ENCODE measurements at places on chromosomes 3 and 15. TPM values are rescaled to one million over a fixed set of nuclear protein-coding genes. Genes with fewer than 3 reads are reported as not detected.

- H3K4me3 ChIP-seq, result no peak overlapping the region
- DNase-seq, result no peak
- no peaks in the 10 kb centered on the region for H3K27me3 ChIP-seq
These were observed 250.1 kb upstream of the TRIM42 start for GRCh38 chr3:140427786-140428185.

GRCh38 chr3:139421040-139421439 lies 31.6 kb upstream of the COPB2 start:
- peaks cover 25% of the 10 kb centered on the region for H3K4me1 ChIP-seq
- no peak for DNase-seq
- H3K4me3 ChIP-seq, result no peak overlapping the region
- H3K36me3 ChIP-seq, result peaks cover 7% of the 10 kb centered on the region
- peak overlapping the region; percentile 59 for H3K27ac ChIP-seq
- H3K27me3 ChIP-seq, result no peaks in the 10 kb centered on the region

DNA sequence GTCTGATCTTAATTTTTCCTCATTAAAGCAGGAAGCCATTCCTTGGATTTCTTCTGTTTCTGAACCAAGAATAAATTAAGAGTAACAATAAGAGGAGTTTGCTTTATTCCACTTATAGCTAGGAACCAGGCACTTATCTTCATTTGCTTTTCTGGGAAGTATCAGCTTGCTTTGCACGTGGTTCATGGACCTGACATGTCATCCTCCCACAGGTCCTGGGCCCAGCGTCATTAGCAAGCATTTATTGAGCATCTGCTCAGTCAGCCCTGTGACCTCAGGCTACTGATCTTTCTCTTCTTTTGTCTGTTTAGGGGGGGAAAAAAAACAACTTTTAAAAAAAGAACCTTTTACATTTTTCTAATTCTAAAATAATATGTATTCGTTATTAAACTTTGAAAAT lies 34.7 kb upstream of the CRTC3 start:
- H3K4me1 ChIP-seq, result peaks cover 27% of the 10 kb centered on the region
- DNase-seq, result no peak
- peaks cover 11% of the 10 kb centered on the region for H3K36me3 ChIP-seq
- H3K4me3 ChIP-seq, result no peak overlapping the region
- H3K27me3 ChIP-seq, result no peaks in the 10 kb centered on the region

DNA sequence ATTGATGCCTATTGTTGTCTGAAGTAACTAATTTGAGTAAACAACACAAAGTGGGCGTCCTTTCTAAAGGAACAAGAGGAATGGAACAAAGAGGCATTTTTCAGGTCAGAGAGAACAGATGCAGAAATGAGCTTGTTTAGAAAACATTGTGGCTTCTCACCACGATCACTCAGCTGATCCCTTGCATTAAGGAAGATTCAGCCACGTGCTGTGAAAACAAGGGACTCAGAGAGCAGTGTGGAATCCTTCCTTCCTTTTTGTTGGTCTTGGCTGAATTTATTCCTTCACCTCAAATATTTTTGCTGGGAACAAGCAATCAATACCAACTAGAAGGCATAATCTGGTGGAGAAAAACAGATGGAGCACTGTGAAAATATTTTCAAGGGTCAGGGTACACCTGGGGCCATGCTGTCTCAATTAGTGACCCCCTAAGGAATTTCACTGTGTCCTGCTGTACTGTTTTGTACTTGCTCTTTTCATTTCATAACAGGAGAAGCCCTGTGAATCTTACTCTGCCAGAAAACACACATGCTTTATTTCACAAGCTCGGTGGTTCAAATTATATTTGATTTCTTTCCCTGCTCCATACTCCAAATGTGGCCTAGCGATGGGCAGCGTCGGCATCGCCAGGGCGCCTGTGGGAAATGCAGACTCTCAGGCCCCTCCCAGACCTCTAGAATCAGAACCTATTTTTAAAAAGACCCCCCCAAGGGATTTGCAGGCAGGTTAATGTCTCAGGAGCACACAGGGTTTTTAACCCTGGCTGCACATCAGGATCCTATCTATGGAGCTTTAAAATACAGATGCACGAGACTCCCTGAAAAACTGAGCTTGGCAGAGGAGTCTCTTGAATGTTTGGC lies 11.6 kb upstream of the SLC6A20 start:
- H3K4me1 ChIP-seq, result no peaks in the 10 kb centered on the region
- peak overlapping the region; percentile 9 for H3K27ac ChIP-seq
- no peak for DNase-seq
- no peaks in the 10 kb centered on the region for H3K27me3 ChIP-seq
- no peak overlapping the region for H3K4me3 ChIP-seq
- H3K36me3 ChIP-seq, result no peaks in the 10 kb centered on the region

GRCh38 chr3:144112036-144112435 lies 140.4 kb downstream of the DIPK2A start:
- no peaks in the 10 kb centered on the region for H3K27me3 ChIP-seq
- H3K36me3 ChIP-seq, result no peaks in the 10 kb centered on the region
- DNase-seq, result no peak
- H3K27ac ChIP-seq, result no peak overlapping the region

DNA sequence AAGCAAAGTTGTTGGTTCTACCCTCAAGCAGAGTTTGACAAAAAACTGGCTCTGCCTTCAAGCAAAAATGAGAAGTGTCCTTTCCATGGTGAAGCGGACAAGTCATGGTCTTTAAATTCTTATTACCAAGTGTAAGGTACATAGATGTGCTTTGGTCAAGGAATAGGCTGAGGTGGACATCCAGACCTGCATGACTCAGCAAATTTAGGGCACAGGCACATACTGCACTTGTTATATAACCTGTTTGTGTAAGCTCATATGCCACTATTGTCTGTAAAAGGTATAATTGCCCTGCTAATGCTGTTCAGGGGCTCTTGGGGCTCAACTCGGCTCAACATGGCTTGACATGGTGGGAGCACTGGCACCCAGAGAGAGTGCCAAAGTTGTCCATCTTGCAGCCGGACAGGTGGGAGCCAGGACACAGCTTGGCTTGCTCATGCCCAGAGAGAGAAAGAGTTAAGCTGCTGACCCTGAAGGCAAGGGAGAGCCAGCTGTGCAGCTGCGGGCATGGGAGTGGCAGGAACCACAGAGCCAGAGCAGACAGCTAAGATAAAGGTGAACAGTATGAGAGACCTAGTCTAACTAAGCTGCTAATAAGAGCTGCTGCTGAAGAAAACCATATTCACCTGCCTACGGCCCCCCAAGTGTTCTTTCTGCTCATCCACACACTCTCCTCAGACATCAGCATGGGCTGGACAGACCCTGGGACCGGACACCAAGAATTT lies 17.7 kb downstream of the MCCC1 start:
- no peaks in the 10 kb centered on the region for H3K4me1 ChIP-seq
- H3K27me3 ChIP-seq, result no peaks in the 10 kb centered on the region
- DNase-seq, result no peak
- H3K27ac ChIP-seq, result no peak overlapping the region
- no peak overlapping the region for H3K4me3 ChIP-seq

DNA sequence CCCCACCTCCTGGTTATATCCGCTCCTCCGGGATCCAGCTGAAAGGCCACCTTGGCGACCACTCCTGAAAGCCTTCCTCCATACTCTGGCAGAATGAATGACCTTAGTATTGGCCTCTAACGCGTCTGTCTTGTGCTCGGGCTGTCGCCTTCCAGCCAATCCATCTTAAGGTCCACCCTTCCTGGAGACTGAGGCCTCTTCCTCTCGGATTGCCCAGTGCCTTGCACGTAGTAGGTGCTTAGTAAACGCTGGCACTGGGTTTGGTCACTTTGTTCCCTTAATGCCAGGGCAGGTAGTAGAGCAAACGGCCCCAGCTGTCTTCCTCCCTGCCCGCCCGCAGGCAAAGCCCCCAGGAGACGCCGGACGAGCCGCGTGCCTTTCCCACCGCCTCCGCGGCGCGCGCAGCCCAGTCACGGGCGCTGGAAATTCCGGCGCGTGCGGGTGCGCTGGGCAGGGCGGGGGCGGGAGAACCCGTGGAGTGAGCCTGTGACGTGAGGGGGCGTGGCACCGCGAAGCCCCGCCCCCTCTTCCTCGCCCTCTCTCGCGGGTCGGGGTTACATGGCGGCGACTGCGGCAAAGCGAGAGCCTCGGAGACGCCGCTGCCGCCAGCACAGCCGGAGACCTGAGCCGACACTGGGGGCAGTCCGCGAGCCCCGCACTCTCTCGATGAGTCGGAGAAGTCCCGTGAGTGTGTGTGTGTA lies at the start of gene MAPK6:
TSS of gene MAPK6 (plus strand) at position 527 of the 701 bp plus-strand sequence. CDS start 27,242 bp downstream, outside the sequence.
- peaks cover 10% of the 10 kb centered on the region for H3K4me1 ChIP-seq
- H3K36me3 ChIP-seq, result no peaks in the 10 kb centered on the region
- H3K27me3 ChIP-seq, result no peaks in the 10 kb centered on the region
- H3K27ac ChIP-seq, result peak within 1 kb of the TSS; percentile 98
- peak; percentile 93 for DNase-seq

DNA sequence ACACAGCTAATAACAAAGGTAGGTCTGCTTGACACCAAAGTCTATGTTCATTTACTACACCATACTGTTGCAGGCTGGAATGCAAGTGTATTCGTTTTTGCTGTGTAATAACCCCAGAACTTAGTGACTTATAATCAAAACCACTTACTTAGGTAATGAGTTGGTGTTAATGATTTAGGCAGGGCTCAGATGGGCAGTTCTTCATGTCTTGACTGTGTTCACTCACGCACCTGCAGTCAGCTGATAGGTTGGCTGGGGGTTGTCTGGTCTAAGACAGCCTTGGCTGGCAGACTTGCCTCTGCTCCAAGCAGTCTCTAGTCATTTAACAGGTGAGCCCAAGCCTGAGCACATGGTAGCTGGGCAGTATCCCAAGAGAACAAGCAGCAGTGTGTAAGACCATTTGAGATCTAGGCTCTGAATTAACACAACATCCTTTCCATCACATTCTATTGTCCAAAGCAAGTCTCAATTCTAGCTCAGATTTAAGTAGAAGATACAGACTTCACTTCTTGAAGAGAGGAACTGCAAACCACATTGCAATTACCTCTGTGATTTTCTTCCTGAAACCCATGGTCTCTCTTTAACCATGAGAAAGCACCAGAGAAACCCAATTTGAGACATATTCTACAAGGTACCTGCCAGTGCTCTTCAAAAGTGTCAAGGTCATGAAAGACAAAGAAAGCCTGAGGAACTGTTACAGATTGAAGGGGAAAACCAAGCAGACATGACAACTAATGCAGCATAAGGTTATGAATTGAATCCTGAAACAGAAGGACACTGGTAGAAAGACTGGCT lies 13.3 kb upstream of the DCLK3 start:
- no peaks in the 10 kb centered on the region for H3K36me3 ChIP-seq
- H3K27ac ChIP-seq, result no peak overlapping the region
- H3K4me1 ChIP-seq, result peaks cover 24% of the 10 kb centered on the region
- H3K4me3 ChIP-seq, result no peak overlapping the region

DNA sequence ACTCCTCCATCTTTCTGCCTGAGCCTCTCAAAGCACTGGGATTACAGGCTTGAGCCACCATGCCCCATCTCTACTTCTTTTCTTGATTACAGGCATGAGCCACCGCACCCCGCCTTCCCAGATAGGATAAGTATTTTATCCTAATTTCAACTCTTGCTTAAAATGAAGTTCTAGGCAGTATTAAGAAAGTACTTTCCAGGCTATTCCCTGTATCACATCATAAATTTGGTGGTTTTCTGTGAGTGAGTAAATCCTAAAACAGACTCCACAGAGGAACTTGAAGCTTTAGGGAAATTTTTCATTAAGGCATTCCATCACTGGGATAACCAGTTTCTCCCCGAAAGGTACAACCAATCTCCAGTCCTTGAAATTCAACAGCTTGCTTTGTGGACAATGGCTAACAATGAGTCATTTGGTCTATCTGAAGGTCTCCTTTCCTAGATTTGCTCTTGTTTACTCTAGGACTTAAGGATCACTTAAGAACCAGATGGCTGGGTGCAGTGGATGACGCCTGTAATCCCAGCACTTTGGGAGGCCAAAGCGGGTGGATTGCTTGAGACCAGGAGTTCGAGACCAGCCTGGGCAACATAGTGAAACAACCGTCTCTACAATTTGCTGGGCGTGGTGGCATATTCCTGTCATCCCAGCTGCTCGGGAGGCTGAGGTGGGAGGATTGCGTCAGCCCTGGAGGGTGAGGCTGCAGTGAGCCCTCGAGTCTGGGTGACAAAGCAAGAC lies 49.7 kb upstream of the SKIL start:
- H3K4me1 ChIP-seq, result no peaks in the 10 kb centered on the region
- no peak overlapping the region for H3K4me3 ChIP-seq
- peak; percentile 50 for DNase-seq
- H3K36me3 ChIP-seq, result no peaks in the 10 kb centered on the region
- H3K27ac ChIP-seq, result no peak overlapping the region
- H3K27me3 ChIP-seq, result no peaks in the 10 kb centered on the region

DNA sequence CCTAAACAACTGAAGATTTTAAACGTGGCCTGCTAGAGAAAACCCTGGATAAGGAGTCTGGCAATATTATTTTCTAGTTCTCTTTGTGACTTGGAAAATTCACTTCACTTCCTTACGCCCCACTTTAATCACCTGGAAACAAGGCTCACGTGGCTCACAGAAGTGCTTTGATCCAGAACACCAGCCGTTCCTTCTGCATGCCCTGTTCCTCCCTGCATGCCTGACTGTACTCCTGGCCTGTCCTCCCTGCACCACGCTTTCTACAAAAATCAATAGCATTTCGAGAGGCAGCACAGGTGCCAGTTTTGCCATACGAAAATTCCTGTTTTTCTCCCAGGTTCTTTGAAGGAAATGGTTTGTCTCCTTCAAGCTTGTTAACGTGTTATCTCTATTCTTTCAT lies 474.2 kb upstream of the RGMA start:
- H3K27ac ChIP-seq, result no peak overlapping the region
- H3K27me3 ChIP-seq, result peaks cover 7% of the 10 kb centered on the region
- no peak overlapping the region for H3K4me3 ChIP-seq
- no peaks in the 10 kb centered on the region for H3K4me1 ChIP-seq

- peaks cover 17% of the 10 kb centered on the region for H3K4me1 ChIP-seq
- H3K36me3 ChIP-seq, result no peaks in the 10 kb centered on the region
- peak overlapping the region; percentile 83 for H3K4me3 ChIP-seq
- no peak for DNase-seq
- peaks cover 3% of the 10 kb centered on the region for H3K27me3 ChIP-seq
These were observed 1.6 kb downstream of the RAB8B start for GRCh38 chr15:63190769-63191649.

GRCh38 chr15:64480891-64481290 lies 20.5 kb downstream of the ZNF609 start:
- H3K4me3 ChIP-seq, result no peak overlapping the region
- H3K4me1 ChIP-seq, result peaks cover 1% of the 10 kb centered on the region
- H3K27me3 ChIP-seq, result no peaks in the 10 kb centered on the region

Gene WDR76
- 8.2 TPM for total RNA-seq

Gene OR5K2
- not detected for total RNA-seq

Gene VPS33B
- 5.2 TPM for total RNA-seq

Gene CSTA
- total RNA-seq, result not detected

Gene PPARG
- total RNA-seq, result 0.32 TPM

Gene CFAP161
- total RNA-seq, result not detected

Measured in cardiac muscle cell (in vitro differentiated cells and primary cell).